Naive B cell (primary cell): ENCODE measurements at places on chromosomes 11 and 22.
A peak's percentile ranks its signal among the peaks of the same experiment; 100 is the strongest.

- no peaks in the 10 kb centered on the region for H3K27me3 ChIP-seq
- no peak overlapping the region for H3K4me3 ChIP-seq
- peaks cover 56% of the 10 kb centered on the region for H3K4me1 ChIP-seq
Measured at GRCh38 chr11:43366677-43367076, 8.0 kb downstream of the TTC17 start.

DNA sequence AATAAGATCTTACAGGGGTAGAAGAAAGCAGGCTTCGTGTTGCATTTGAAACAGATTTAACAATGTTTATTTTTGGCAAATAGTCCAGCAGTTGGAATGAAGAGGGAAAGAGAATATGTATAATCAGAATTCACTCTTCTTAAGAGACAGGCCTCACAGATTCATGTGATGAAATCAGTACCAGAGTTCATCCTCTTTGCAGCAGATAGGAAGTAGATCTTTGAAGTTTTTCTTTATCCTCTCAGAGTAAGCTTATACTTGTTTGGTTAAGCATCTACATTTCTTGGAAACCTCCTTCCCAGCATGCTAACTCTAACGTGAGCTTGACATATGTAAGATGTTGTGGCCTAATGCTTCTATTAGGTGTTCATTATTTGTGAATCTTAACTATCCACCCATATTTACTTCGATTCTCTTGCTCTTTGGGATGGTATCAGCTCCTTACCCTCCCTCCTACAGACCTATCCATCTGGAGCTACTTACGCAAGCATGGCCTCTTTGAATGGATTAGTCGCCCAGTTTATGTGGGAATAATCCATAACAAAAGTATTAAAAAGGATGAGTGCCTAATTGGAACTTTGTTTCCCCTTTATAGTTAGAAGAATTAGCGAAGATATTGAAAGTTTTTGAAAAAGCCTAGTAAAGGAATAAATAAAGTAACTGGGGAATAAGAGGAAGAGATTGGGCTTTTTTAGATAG lies 80.1 kb downstream of the PRMT3 start:
- no peak for DNase-seq
- H3K36me3 ChIP-seq: peaks cover 38% of the 10 kb centered on the region
- no peak overlapping the region for H3K4me3 ChIP-seq

GRCh38 chr11:19405966-19406365 lies 165.2 kb upstream of the E2F8 start:
- DNase-seq: no peak
- no peak overlapping the region for H3K4me3 ChIP-seq
- no peaks in the 10 kb centered on the region for H3K36me3 ChIP-seq
- no peak overlapping the region for H3K27ac ChIP-seq
- H3K27me3 ChIP-seq: peaks cover 24% of the 10 kb centered on the region
- H3K4me1 ChIP-seq: no peaks in the 10 kb centered on the region

DNA sequence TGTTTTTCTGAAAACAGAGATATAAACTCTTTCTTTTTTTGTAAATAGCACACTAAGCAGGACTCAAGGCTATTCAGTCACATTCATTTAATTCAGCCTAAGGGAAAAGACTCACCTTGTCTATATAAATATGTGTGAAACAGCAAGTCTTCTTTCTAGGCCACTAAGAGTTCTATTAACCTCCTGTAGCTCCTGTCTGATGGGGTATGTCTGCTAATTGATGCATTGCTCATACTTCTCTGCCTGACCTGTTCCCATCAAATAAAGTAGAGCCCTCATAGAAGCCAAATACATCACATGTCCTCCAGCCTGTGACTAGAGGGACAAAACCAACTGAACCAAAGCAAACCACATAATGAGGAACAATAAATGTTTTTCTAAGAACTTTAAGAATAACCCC lies 68.2 kb downstream of the MSANTD4 start:
- DNase-seq: no peak
- H3K27ac ChIP-seq: no peak overlapping the region
- no peaks in the 10 kb centered on the region for H3K4me1 ChIP-seq
- H3K36me3 ChIP-seq: no peaks in the 10 kb centered on the region
- H3K27me3 ChIP-seq: no peaks in the 10 kb centered on the region
- no peak overlapping the region for H3K4me3 ChIP-seq

GRCh38 chr11:124541204-124541603 lies 2.2 kb downstream of the OR8B12 start:
- no peak overlapping the region for H3K4me3 ChIP-seq
- H3K4me1 ChIP-seq: no peaks in the 10 kb centered on the region
- H3K27ac ChIP-seq: no peak overlapping the region
- peaks cover 50% of the 10 kb centered on the region for H3K27me3 ChIP-seq
- H3K36me3 ChIP-seq: no peaks in the 10 kb centered on the region
- DNase-seq: no peak

- no peak overlapping the region for H3K27ac ChIP-seq
- no peaks in the 10 kb centered on the region for H3K27me3 ChIP-seq
- DNase-seq: no peak
- H3K4me1 ChIP-seq: no peaks in the 10 kb centered on the region
- H3K36me3 ChIP-seq: no peaks in the 10 kb centered on the region
Measured at GRCh38 chr11:12186701-12187100, 76.3 kb downstream of the MICAL2 start.

GRCh38 chr11:74937696-74938475 lies 11.0 kb downstream of the XRRA1 start:
- no peak overlapping the region for H3K4me3 ChIP-seq
- H3K27me3 ChIP-seq: no peaks in the 10 kb centered on the region
- no peak for DNase-seq
- H3K4me1 ChIP-seq: peaks cover 34% of the 10 kb centered on the region

DNA sequence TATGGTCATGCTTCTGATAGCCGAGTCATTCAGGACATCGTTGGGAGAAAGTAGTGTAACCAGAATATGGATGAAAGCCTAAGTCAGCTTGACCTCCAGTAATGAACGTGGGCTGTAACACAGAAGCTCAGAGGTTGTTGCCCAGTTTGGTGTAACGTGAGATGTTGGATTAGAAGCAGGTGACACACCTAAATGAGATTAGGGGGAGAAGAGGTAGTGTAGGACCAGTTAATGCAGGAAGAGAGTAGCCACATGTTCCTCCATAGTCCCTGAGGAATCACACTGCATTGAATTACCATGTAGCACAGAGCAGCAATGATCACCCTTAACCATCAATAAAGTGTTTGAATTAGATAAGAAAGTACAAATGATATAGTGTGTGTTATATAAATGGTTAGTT lies 20.4 kb downstream of the FBXO7 start:
- no peak overlapping the region for H3K4me3 ChIP-seq
- H3K4me1 ChIP-seq: no peaks in the 10 kb centered on the region
- no peak for DNase-seq
- H3K36me3 ChIP-seq: peaks cover 32% of the 10 kb centered on the region
- H3K27ac ChIP-seq: peak overlapping the region; percentile 41
- no peaks in the 10 kb centered on the region for H3K27me3 ChIP-seq

DNA sequence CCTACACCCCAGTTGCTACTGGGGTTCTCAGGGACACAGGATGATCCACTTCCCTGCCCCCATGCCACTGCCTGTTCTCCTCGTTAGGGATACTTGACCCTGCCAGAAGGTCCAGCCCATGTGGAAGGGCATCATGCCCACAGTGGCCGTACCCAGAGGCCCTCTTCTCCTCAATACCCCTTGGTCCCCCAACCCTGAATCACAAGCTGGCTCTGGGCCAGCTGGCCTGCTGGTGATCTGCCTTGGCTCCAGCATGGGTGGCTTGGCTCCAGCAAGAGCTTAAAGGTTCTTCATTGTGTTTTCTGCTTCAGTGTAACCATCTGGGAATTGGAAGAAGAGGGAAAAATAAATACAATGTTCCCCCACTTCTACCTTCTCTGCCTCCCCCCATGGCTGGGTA lies 11.1 kb upstream of the TPBGL start:
- H3K4me1 ChIP-seq: no peaks in the 10 kb centered on the region
- H3K36me3 ChIP-seq: peaks cover 14% of the 10 kb centered on the region
- DNase-seq: no peak
- H3K27ac ChIP-seq: no peak overlapping the region

GRCh38 chr22:49991907-49992533 lies 20.5 kb downstream of the IL17REL start:
- no peak overlapping the region for H3K27ac ChIP-seq
- no peak for DNase-seq
- no peaks in the 10 kb centered on the region for H3K36me3 ChIP-seq
- no peaks in the 10 kb centered on the region for H3K27me3 ChIP-seq
- H3K4me1 ChIP-seq: peaks cover 18% of the 10 kb centered on the region
- H3K4me3 ChIP-seq: no peak overlapping the region

GRCh38 chr22:49328630-49329405 lies 498.9 kb downstream of the BRD1 start:
- no peaks in the 10 kb centered on the region for H3K36me3 ChIP-seq
- peaks cover 20% of the 10 kb centered on the region for H3K27me3 ChIP-seq
- no peak for DNase-seq
- H3K4me3 ChIP-seq: no peak overlapping the region

- peaks cover 47% of the 10 kb centered on the region for H3K4me1 ChIP-seq
- H3K27ac ChIP-seq: peak overlapping the region; percentile 97
- H3K36me3 ChIP-seq: peaks cover 22% of the 10 kb centered on the region
- no peak overlapping the region for H3K4me3 ChIP-seq
- DNase-seq: no peak
- H3K27me3 ChIP-seq: no peaks in the 10 kb centered on the region
Measured at GRCh38 chr11:60454212-60454611, 1.4 kb upstream of the MS4A1 start.

GRCh38 chr11:121038648-121039409 lies 14.9 kb downstream of the TBCEL start:
- H3K27ac ChIP-seq: no peak overlapping the region
- no peaks in the 10 kb centered on the region for H3K4me1 ChIP-seq
- no peak for DNase-seq
- H3K27me3 ChIP-seq: no peaks in the 10 kb centered on the region

GRCh38 chr11:126387857-126388256 lies 32.4 kb downstream of the ST3GAL4 start:
- H3K27me3 ChIP-seq: peaks cover 7% of the 10 kb centered on the region
- no peak overlapping the region for H3K4me3 ChIP-seq
- peaks cover 7% of the 10 kb centered on the region for H3K4me1 ChIP-seq
- no peak for DNase-seq
- H3K36me3 ChIP-seq: no peaks in the 10 kb centered on the region

DNA sequence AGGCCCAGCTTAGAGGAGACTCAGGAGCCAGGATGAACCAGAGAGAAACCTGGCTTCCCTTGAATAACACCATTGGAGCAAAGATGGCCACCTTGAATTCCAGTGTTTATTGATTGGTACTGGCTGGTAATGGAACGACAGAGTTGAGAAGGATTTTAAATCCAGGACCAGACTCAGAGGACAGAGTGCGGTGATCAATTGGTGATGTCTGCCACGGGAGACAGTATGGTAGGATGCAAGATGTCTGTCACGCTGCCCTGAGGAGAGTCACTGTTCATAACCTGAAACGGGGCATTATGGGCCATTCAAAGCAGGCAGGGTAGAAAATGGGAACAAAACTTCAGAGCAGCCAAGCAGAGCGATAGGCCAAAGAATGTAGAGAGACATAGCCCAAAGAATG lies 55.4 kb upstream of the ISX start:
- no peaks in the 10 kb centered on the region for H3K36me3 ChIP-seq
- H3K27ac ChIP-seq: no peak overlapping the region
- H3K27me3 ChIP-seq: peaks cover 5% of the 10 kb centered on the region
- no peak for DNase-seq
- H3K4me3 ChIP-seq: no peak overlapping the region

DNA sequence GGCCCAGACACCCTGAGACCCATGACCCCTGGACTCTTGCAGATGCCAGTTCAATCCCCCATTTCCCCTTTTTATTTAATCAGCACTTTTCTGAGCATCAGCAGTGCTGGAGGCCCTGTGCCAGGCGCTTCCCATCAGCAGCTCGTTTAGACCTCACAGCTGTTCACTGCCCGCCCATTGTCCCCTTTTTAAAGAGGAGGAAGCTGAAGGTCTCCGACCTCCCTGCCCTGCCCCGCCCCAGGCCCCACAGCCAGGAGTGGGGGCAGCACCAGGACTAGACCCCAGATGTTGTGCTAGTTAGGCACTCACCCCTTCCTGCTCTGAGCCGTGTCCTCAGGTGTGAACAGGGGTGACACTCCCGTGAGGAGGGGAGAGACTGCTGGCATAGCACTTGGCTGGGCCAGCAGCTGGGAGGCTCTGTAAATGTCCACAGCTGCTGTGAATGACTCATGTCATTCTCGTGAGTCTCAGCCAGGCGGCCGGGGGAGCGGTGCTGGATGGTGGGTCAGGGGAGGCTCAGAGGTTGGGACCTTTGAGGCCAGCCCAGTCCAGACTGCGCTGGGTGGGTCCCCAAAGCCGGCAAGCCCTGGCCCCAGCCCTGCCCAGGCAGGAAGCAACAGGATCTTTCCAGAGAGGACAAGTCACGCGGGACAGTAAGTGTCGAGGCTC lies 19.9 kb downstream of the EMID1 start:
- H3K27ac ChIP-seq: no peak overlapping the region
- H3K4me1 ChIP-seq: no peaks in the 10 kb centered on the region
- no peak overlapping the region for H3K4me3 ChIP-seq
- no peaks in the 10 kb centered on the region for H3K36me3 ChIP-seq

- peak within 1 kb of the TSS; percentile 73 for H3K27ac ChIP-seq
- DNase-seq: peak; percentile 83
- H3K4me1 ChIP-seq: peaks cover 15% of the 10 kb centered on the region
- no peaks in the 10 kb centered on the region for H3K27me3 ChIP-seq
- H3K4me3 ChIP-seq: peak within 1 kb of the TSS; percentile 86
Measured at GRCh38 chr11:64971421-64972233, at the start of gene MAJIN. MAJIN (minus strand) TSS chr11:64972108; CDS start chr11:64959405, 12,703 bp downstream.

- H3K4me1 ChIP-seq: no peaks in the 10 kb centered on the region
- no peak overlapping the region for H3K27ac ChIP-seq
- no peaks in the 10 kb centered on the region for H3K36me3 ChIP-seq
- H3K27me3 ChIP-seq: no peaks in the 10 kb centered on the region
- no peak for DNase-seq
Measured at GRCh38 chr11:110272919-110273318, 23.5 kb downstream of the RDX start.

DNA sequence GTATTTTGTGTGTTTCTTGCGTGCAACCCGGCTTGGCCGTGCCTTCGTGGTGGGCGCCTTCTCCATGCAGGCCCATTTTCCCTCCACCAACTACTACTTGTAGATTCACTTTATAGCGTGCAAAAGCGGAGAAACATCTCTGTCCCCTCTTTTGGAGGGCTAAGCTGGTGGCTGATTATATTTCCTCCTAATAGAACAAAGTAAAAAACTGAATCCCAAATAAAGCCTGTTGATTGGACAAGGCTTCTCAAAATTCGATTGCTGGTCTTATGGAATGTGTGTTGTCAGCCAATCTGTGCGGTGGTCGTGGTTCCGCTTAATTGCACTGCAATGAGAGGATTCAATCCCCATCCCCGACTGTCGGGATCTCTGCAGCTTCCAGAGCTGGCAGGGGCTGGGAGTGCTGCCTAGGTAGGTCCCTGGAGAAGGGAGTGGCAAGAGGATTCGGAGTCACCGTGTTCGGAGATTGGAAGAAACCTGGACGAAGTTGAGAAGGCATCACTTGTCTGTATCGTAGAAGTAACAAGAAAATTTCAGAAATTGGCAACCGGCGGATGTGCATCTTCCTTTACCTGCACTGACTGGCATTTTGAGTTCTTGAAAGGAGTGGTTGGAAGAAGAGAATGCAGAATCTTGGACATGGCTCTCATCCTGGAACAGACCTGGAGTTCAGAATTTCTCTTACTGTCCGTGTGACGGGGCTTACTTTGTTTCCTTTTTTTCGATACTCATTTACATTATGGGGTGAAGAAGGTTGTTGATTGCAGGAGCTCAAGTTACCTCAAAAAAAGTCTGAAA lies 1.1 kb downstream of the HMGXB4 start:
- no peaks in the 10 kb centered on the region for H3K27me3 ChIP-seq
- peak overlapping the region; percentile 91 for H3K4me3 ChIP-seq
- H3K27ac ChIP-seq: peak overlapping the region; percentile 96
- H3K36me3 ChIP-seq: peaks cover under 1% of the 10 kb centered on the region
- H3K4me1 ChIP-seq: peaks cover 20% of the 10 kb centered on the region
- DNase-seq: no peak

GRCh38 chr22:17143826-17144225 lies 15.3 kb downstream of the HDHD5 start:
- peaks cover 16% of the 10 kb centered on the region for H3K36me3 ChIP-seq
- no peak for DNase-seq
- H3K27me3 ChIP-seq: no peaks in the 10 kb centered on the region
